Activated CD4-positive, alpha-beta T cell treated with anti-CD3 and anti-CD28 coated beads for 24 hours (primary cell): ENCODE measurements at places on chromosomes 7 and 10.

DNA sequence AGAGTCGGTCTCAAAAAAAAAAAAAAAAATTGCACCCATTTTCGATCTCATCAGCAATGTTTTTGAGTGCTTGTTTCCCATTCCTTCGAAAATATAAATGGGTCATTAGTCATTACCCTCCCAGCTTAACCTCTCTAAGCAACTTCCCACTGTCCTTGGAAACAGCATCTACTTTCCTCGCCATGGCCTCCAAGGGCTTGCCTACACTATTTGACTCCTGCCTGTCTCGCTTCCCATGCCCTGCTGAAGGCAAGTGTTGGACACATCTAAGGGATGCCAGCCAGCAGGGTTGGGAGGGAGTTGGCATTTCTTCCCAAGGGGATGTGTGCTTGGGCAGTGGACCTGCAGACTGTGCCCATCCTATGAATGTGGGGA is 12.7 kb upstream of the RHBDD2 start:
- DNase-seq, result no peak

GRCh38 chr10:12482587-12482986 is 133.2 kb downstream of the CAMK1D start:
- DNase-seq, result no peak

DNA sequence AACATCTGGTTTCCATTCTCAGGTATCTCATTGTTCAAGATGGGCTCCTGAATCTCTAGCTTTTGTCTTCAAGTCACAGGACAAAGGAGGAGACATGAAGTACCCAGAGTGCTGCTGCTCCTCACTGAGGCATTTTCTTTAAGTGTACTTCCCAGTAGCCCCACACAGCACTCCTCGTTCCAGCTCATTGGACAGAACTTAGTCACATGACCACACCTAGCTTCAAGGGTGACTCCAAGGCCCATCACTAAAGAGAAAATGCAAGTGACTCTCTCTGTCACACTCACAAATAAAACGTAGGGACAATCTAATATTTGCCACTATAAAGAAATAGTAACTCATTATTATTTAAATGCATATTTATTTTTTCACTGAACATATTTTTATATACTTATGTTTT is 58.3 kb upstream of the NEUROD6 start:
- DNase-seq, result no peak

- DNase-seq, result peak; percentile 6
Observed at GRCh38 chr10:98361131-98362025, 53.6 kb downstream of the PYROXD2 start.

DNA sequence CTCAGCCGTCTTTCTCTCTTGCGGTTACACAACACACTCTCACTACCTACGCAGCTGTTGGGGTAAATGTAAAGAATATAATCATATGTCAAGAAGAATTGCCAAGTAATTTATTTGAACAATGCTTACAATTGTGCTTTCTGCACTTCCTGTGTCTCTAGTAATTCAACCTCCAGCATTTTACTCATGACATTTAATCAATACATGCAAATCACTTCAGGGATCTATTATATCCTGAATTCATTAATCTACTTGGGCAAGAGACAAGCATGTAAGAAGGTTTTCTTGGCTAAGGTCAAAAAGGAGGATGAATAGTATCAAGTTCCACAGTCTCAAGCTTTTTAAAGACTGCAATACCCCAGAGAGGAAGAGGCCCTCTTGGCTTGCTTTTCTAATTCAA is 562.9 kb upstream of the ADARB2 start:
- no peak for DNase-seq

GRCh38 chr10:78974617-78975317 is 94.0 kb upstream of the ZMIZ1 start:
- peak; percentile 37 for DNase-seq

GRCh38 chr10:70362328-70362727 is 20.1 kb downstream of the LRRC20 start:
- DNase-seq, result no peak
